COR-L47 (cell line): ENCODE measurements at places on chromosomes 2 and 18.

GRCh38 chr18:55633032-55633431 is 45.0 kb upstream of the TCF4 start:
- no peak for DNase-seq

GRCh38 chr2:234952270-234953115 is 676 bp downstream of the SH3BP4 start:
- DNase-seq: no peak

GRCh38 chr2:72292433-72292832 is 144.8 kb upstream of the CYP26B1 start:
- no peak for DNase-seq

- DNase-seq: no peak
These were observed 321.5 kb downstream of the GALNT13 start for GRCh38 chr2:154193246-154193645.

- DNase-seq: peak; percentile 87
These were observed 2.7 kb downstream of the CDH7 start for GRCh38 chr18:65753520-65753919.

GRCh38 chr18:49098386-49098785 is 147.6 kb upstream of the SMAD7 start:
- no peak for DNase-seq

GRCh38 chr2:241738040-241738686 is 3.7 kb downstream of the D2HGDH start:
- DNase-seq: no peak

GRCh38 chr2:31089645-31090044 is 48.6 kb downstream of the GALNT14 start:
- no peak for DNase-seq

DNA sequence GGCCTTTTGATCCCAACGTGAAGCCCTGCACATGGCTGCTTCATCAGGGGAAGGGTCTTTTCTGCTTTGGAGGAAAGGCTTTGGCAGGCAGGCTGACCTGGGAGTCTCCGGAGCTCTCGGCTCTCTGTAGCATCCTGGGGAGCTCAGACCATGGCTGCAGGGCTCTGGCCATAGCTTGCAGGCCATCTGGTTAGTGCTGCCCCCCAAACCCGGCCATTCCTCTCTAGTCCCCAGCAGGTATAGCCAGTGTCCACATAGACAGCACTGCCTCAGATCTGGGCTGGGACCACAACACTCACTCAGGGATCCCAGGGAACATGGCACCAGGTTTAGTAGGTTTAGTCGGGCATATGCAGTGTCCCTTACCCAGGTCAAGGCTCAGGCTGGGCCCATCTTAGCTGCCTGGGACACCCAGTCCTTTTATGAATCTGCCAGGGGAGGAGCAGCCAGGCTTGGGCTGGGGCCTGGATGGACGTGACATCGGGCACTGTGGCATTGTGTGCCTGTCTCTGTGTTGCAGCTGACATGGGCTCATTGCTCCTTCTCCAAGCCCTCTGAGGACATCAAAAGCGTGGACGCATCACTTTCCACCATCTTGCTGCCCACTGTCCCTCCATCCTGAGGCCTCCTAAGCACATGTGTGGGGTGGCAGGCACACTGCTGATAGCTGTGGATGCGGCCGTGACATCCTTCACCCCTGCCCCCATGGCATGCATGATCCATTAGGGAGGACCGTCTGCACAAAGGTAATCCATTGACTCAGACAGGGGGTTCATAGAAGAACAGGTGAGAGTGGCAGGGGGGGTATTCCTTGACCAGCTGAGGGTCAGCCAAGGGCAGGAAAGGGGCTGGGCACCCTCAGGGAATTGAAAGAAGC is 19.2 kb upstream of the GPR35 start:
- DNase-seq: no peak
